Muscle of leg (tissue), 16 donors: ENCODE measurements at places on chromosomes 12 and 14.

DNA sequence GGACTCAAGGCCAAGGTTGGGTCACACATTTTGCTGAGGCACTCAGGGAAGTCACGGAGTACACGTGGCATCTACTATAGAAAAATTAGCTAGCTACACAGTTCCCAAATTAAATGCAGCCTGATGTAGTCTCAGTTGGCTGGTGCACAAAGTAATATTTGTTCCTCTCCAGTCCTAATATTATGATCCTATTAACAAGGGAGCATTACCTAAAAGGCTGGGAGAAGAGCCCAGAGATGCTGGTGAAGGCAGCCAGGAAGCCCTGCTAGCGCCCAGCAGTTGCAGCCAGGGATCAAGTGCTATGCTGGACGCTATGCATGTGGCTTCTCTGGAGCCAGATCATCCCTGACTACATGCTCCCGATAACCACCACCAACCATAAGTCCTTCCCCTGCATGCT, 88.0 kb upstream of the GSC start:
- no peak overlapping the region for H3K27ac ChIP-seq
- peaks cover 12% of the 10 kb centered on the region for H3K27me3 ChIP-seq
- H3K4me1 ChIP-seq: peaks cover 5% of the 10 kb centered on the region
- H3K4me3 ChIP-seq: no peak overlapping the region

GRCh38 chr12:58369576-58369975, 428.2 kb downstream of the ATP23 start:
- H3K27me3 ChIP-seq: no peaks in the 10 kb centered on the region
- DNase-seq: no peak
- H3K36me3 ChIP-seq: no peaks in the 10 kb centered on the region
- no peaks in the 10 kb centered on the region for H3K4me1 ChIP-seq

- H3K27ac ChIP-seq: peak overlapping the region; percentile 94
- H3K36me3 ChIP-seq: no peaks in the 10 kb centered on the region
- H3K27me3 ChIP-seq: no peaks in the 10 kb centered on the region
- peak; percentile 93 for DNase-seq
These were observed 55.3 kb downstream of the VCPKMT start for GRCh38 chr14:50060871-50061663.

DNA sequence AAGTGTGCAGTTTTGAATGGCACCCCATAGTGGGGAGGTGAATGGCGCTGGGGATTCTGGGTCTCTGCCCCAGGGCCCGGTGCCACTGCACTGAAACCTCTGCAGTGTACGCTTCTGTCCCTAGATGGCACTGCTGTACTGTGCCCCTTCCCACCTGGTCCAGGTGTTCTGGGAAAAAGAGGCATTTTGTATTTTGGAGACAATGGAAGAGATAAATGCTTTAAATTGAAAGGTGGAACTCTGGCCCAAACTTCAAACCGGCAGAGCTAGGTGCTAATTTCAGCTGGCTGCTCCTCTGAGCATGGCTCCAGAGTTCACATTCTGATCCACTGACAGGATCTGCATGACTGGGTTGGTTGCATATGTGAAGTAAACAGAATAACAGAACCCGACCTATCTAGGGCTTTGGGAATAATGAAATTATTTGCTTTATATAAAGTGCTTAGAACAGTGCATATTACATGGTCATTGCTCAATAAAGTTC, 52.2 kb downstream of the KRT80 start:
- H3K27ac ChIP-seq: no peak overlapping the region
- DNase-seq: no peak
- peaks cover 2% of the 10 kb centered on the region for H3K27me3 ChIP-seq
- no peak overlapping the region for H3K4me3 ChIP-seq
- no peaks in the 10 kb centered on the region for H3K36me3 ChIP-seq

DNA sequence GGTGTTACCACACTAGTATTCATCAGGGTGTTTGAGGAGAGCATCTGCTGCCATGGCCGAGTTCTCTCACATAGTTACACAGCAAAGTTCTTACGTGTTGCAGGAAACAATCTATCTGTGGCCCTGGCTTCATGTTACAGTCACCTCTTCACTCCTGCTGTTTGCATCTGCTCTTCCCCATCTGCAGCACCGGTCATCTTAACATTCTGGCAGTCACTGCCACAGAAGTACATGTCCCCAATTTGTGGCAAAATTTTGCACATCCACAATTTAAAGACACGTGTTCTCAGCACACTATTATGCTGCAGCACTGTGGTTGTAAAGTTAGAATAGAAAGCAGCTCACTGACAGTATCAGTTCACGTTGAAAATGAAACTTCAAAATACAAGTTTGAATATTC, 23.2 kb downstream of the MAPK1IP1L start:
- H3K36me3 ChIP-seq: peaks cover 3% of the 10 kb centered on the region
- H3K4me1 ChIP-seq: peaks cover 20% of the 10 kb centered on the region
- peak; percentile 34 for DNase-seq
- no peak overlapping the region for H3K27ac ChIP-seq
- H3K4me3 ChIP-seq: no peak overlapping the region

DNA sequence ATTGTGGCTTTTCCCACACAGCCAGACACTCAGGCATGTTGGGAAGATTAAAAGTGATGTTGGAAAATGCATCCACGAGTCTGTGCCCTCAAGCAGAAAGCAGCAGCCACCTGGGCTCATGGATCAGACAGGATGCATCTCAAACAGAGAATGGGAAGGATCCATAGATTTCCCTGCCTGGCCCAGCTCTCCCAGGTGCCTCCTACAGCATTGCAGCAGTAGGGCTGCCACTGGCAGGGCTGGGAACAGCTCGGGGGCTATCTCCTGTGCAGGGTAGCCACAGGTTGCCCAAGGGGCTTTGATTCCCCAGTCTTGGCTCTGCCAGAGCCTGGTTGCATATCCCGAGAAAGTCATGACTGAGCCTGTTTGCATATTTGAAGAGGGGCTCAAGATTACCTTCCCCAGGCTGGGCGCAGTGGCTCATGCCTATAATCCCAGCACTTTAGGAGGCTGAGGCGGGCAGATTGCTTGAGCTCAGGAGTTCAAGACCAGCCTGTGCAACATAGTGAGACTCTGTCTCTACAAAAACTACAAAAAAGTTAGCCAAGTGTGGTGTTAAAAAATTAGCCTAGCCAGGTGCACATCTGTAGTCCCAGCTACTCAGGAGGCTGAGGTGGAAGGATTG, 19.5 kb downstream of the C14orf132 start:
- no peaks in the 10 kb centered on the region for H3K36me3 ChIP-seq
- no peak overlapping the region for H3K4me3 ChIP-seq
- no peak overlapping the region for H3K27ac ChIP-seq
- H3K4me1 ChIP-seq: peaks cover 37% of the 10 kb centered on the region

- no peaks in the 10 kb centered on the region for H3K4me1 ChIP-seq
- peaks cover 19% of the 10 kb centered on the region for H3K36me3 ChIP-seq
- no peaks in the 10 kb centered on the region for H3K27me3 ChIP-seq
- no peak overlapping the region for H3K27ac ChIP-seq
- no peak for DNase-seq
These were observed 16.4 kb downstream of the IPO8 start for GRCh38 chr12:30679241-30679640.

DNA sequence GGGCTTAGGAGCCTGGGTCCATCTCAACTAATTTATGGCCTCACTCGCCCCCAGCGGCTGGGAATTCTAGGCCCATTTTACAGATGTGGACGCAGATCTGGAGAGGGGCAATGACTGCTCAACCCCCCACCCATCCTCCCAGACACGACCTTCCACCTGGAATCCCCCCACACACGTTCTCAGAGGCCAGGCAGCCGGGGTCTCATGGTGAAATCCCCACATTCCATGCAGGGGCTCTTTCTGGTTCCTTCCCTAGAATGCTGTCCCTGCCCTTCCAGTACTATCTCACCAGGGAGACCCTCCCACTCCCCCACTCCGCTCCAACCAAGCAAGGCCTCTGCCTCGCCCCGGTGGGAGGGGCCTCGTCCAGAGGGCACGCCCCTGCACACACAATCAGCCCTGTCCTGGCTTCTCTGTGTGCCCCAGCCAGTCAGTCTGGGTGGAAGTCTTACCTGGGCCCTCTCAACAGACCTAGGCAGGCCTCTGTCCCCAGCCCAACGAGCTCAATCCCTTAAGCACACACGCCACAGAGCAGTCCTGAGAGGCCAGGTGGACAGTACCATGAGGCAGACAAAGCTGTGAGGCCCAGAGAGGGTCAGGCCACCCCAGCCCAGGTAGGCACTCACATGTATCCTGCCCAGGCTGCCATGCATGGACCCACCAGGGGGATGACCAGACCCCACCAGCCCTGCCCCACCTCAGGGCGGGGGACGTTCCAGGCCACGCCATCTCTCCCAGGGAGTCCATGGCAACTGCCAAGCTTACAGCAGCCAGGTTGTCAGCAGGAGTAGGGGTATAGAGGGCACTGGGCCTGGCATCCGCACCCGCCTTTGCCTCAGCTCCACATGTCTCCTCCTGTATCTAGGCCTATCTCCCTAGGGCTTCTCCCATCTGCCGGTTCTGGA, 1.3 kb upstream of the ANKRD9 start:
- peak overlapping the region; percentile 81 for H3K4me3 ChIP-seq
- peaks cover 22% of the 10 kb centered on the region for H3K4me1 ChIP-seq
- H3K27ac ChIP-seq: peak overlapping the region; percentile 84

GRCh38 chr12:89345830-89346740, 6.2 kb downstream of the DUSP6 start:
- H3K36me3 ChIP-seq: peaks cover 8% of the 10 kb centered on the region
- H3K27ac ChIP-seq: peak overlapping the region; percentile 32
- peak; percentile 94 for DNase-seq
- peaks cover 31% of the 10 kb centered on the region for H3K4me1 ChIP-seq

DNA sequence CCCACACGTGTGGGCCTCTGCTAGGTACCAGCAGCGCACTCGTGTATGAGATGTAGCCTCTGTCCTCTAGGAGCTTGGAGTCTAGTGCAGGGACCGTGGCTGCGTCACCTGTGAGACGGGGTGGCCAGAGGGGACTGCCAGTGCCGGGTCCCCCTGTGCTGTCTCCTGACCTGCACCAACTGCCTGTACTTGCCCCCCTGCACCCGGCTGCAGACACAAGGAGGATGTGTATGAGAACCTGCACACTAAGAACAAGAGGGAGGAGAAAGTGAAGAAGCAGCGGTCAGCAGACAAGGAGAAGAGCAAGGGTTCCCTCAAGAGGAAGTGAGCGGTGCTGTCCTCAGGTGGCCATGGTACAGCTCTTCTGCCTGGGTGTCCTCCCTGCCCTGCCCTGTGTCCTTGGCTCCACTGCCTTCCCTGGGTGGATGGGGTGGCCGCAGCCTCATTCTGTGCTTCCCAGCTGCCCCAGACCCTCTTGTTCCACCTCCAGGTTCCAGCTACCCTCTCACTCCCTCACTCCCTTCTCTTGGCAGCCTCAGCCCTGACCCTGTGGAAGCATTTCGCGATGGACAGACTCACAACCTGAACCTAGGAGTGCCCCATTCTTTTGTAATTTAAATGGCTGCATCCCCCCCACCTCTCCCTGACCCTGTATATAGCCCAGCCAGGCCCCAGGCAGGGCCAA, 9.6 kb downstream of the PTPN6 start:
- DNase-seq: peak; percentile 71
- peak overlapping the region; percentile 42 for H3K27ac ChIP-seq
- no peak overlapping the region for H3K4me3 ChIP-seq
- peaks cover 62% of the 10 kb centered on the region for H3K4me1 ChIP-seq
- no peaks in the 10 kb centered on the region for H3K27me3 ChIP-seq
- H3K36me3 ChIP-seq: peaks cover 15% of the 10 kb centered on the region

GRCh38 chr12:39875721-39876120, 230.2 kb downstream of the SLC2A13 start:
- no peaks in the 10 kb centered on the region for H3K4me1 ChIP-seq
- no peak for DNase-seq
- H3K36me3 ChIP-seq: no peaks in the 10 kb centered on the region
- H3K4me3 ChIP-seq: no peak overlapping the region
- H3K27me3 ChIP-seq: no peaks in the 10 kb centered on the region

DNA sequence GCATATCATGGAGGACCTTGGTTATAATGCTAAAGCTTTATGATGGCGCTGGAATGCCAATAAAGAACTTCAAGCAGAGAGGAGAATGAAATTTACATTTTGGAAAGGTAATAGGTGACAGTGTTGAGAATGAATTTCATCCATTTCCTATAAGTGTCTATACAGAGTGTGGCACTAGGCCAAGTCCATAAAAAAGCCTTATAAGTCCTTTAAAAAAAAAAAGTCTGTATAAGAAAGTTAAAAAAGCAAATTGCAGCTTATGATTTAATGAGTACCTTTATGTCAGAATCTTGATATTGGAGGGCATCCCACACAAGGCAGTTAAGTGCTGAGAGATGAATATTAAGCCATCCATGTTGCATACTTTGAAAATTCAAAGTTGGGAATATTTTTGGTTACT, 62.4 kb downstream of the ATF7IP start:
- H3K4me3 ChIP-seq: no peak overlapping the region
- no peak overlapping the region for H3K27ac ChIP-seq
- H3K4me1 ChIP-seq: no peaks in the 10 kb centered on the region
- no peaks in the 10 kb centered on the region for H3K27me3 ChIP-seq
